Cortex of kidney (tissue), 1 donor: ENCODE measurements at places on chromosomes 12 and 14.

- no peak for DNase-seq
These were observed 269.1 kb downstream of the EMP1 start for GRCh38 chr12:13465635-13466034.

GRCh38 chr14:59510001-59510400 lies 25.7 kb downstream of the JKAMP start:
- no peak for DNase-seq

- no peak for DNase-seq
These were observed 8.7 kb upstream of the DDX47 start for GRCh38 chr12:12804432-12804886.

DNA sequence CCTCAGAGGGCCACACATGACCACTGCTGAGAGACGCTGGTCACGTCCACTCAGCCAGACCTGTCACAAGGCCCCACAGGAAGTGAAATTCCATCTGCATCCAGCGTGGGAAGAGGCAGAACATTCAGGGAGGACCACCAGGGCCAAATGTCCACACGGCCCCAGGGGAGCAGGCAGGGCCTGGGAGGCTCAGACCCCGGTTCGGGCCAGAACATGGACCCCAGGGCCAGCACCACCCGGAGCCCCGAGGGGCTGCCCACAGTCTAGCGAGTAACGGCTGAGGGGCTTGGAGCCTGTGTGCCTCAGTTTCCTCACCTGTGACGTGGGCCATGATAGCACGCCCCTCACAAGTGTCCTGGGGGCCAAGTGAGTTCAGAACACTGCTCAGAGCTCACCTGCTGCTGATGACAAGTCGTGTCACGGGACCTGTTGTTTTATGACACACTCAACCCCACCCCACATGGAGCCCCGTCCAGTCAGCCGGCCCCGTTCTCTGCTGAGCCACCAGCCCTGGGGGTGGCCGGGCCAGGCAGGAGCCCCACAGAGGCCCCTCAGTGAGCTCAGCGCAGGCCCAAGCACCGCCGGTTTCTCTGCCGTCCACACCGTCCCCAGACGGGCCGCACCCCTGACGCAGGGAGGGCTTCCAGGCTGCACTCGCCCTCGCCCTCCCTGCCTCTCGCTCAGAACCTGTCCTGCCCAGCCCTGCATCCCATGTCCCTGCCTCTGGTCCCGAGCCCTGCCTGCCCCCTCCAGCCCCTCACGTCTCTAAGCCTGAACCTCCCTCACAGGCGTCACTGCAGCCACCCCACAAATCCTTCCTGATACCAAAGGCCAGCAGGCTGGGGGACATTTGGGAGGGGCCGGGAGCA lies 79.5 kb upstream of the GALNT9 start:
- no peak for DNase-seq

DNA sequence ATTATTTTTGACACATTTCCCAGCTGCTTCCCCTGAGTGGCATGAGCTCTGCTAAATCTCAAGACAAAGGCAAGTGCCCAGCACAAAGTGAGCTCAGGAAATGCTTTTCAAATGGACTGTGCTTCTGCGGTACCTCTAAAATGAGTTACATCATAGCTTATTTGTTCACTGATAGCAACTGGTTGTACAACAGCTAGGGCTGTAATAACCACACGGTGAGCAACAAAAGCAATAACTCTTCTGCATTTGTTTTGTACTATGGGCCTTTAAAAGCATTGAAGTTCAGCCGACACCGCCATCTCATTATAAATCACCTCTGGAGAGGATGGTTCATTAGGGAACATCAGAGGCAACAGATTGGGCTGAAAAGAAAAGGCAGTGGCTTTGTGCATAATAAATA lies 475.0 kb downstream of the GLT1D1 start:
- no peak for DNase-seq

GRCh38 chr14:56100556-56100955 lies 17.7 kb upstream of the PELI2 start:
- DNase-seq, result no peak

DNA sequence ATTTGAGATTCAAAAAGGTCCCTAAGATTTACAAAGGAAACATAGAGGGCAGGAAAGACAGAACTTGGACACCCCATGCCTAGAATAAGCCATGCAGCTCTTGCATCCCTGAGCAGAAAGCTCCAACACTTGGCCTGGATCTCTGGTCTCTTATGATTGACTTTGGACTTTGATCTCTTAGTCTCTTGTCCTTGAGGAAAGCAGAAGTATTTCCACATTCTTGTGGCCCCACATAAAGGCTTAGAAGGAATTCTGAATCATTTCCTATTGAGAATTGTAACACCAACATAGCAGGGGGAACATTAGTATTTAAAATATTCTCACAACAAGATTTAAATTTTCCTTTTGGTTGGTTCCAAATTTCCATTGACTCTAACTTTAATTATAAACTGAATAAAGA lies 283.7 kb upstream of the PRKD1 start:
- no peak for DNase-seq

- DNase-seq, result no peak
These were observed 81.6 kb upstream of the FAR2 start for GRCh38 chr12:29067430-29067829.

GRCh38 chr14:95402578-95402977 lies 82.9 kb upstream of the CLMN start:
- no peak for DNase-seq

DNA sequence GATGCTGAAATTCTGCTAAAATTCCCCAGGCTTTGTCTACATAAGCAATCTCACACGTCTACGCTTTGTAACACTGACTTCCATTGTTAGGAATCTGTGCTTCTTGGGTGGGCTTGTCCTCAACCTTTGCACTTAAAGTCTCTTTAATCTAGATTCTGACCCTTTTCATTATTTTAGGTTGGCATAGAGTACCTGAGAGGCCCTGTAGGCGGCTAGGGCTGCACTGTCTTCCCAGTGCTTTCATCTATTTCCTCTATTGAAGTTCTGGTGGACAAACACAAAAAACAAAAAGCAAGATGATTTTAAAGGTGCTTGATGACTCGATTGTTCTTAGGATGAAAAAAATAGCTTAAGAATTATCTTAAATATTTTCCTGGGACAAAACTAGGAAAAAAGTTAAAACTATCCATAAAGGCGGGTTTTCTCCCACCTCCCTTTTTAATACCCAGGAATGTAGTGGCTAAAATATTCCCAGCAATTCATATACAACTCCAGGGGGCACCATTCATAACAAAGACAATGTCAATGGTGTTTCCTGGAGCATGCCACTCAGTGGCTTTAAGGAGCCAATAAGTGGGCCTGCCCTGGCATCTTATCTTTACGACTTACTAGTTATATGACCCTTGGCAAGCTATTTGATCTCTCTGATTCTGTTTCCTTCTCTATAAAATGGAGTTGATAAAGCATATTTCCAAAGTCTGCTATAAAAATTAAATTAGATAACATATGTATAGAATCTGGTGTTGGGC lies 197.5 kb downstream of the STXBP6 start:
- DNase-seq, result no peak

DNA sequence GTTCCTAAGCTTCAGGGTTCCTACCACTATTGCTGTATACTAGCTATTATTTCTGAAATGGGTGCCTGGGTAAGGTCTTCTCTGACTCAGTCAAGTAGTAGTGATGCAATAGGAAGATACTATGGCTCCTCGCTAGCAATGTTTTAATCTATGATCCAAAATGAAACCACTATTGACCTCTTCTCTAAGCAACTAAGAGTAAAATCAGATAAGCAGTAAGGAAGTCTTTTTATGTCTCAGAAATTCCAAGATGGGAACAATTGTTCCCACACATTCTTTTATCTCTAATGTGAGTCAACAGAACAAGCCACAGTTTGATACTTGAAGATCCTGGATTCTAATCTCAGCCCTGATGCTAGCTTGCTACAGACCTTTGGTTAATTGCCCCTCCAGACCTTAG lies 45.1 kb downstream of the AREL1 start:
- no peak for DNase-seq

- DNase-seq, result no peak
These were observed 269.7 kb downstream of the TTC6 start for GRCh38 chr14:37864861-37865718.

- DNase-seq, result no peak
These were observed 23.4 kb downstream of the KIF21A start for GRCh38 chr12:39419471-39419870.

- no peak for DNase-seq
These were observed 36.3 kb upstream of the NTF3 start for GRCh38 chr12:5395443-5396271.

GRCh38 chr12:3827301-3828000 lies 45.7 kb downstream of the PARP11 start:
- DNase-seq, result no peak

GRCh38 chr12:31362115-31362758 lies 36.3 kb upstream of the SINHCAF start:
- no peak for DNase-seq

DNA sequence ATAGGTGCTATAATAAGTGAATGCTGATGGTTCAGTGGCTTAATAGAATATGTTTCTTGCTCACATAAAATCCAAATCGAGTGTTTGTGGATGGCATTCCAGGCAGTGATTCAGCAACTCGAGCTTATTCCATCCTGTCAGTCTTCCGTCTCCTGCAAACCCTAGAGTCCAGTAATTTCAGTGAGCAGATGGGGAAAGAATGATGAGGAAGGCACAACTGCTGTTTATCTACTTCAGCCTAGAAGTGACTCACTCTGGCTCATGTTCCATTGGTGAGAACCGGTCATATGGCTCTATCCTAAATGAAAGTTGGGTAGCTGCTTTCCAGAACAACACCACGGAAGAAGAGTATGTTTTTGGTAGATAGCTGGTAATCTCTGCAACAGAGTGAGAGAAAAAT lies 421.8 kb upstream of the PDE3A start:
- no peak for DNase-seq

GRCh38 chr14:64930085-64930843 lies 12.3 kb downstream of the GPX2 start:
- no peak for DNase-seq

- no peak for DNase-seq
These were observed 8.1 kb downstream of the STAC3 start for GRCh38 chr12:57242691-57243454.

GRCh38 chr12:84497819-84498218 lies 414.8 kb downstream of the SLC6A15 start:
- DNase-seq, result no peak

DNA sequence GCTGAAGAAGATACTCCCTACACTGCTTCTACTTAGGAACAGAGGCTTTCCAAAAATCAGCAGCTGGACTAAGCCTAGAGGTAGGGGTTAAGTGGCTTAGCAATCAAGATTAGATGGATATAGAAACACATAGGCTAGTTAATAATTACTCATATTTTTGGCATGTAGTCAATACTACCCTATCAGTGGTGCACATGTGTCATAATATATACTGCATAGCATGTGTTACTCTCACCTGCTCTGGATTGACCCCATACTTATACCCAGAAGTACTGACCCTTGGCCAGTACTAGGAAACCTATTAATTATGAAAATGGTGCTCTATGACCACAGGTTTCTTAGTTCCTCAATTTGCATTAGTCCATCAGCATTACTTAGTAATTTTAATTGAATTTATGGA lies 528.4 kb upstream of the LMO3 start:
- DNase-seq, result no peak

- no peak for DNase-seq
These were observed 33.8 kb downstream of the MMAB start for GRCh38 chr12:109539508-109539907.

GRCh38 chr12:22477894-22478287 lies 66.5 kb downstream of the C2CD5 start:
- DNase-seq, result no peak

DNA sequence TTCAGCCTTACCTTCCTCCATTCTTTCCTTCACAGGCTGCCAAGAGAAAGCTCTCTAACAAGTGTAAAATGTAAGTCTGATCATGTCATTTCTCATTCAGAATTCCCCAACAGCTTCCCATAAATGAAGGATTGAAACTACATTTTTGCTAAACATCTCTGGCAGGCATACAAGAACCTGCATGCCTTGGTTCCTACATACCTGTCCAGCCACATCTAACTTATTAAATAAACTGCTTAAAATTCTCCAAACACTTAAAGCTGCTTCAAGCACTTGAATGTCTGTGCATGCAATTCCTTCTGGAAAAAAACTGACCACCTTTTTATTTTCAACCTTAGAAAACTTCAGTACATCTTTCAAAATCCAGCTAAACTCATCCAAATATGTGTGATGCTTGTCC lies 84.4 kb upstream of the DCN start:
- DNase-seq, result no peak

DNA sequence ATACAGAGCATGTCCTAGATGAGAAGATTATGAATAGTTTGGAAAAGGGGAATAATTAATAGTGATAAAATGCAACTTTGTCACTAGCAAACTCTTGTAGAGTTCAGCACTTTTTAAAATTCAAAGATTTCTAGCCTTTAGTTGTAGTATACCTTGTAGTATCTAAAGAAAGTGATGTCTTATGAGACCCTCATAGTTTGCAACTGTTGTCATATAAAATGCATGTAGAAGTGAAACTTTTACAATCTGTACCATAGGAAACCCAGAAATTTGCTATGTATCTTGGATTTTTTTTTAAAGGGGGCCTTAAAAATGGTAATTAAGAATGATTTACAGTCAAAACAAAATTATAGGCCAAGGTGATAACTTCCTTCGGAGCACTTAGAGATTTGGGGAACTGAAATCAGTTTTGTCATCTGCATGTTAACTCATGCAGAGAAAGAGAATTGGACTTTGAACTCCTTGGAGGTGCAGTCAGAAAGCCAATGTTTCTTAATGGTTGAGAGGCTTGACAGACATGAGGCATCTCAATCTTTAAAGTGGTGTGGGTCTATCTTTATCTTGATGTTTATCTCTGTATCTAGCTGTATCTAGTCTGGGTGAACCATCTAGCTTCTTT lies 1.3 kb downstream of the LRRK2 start:
- no peak for DNase-seq

DNA sequence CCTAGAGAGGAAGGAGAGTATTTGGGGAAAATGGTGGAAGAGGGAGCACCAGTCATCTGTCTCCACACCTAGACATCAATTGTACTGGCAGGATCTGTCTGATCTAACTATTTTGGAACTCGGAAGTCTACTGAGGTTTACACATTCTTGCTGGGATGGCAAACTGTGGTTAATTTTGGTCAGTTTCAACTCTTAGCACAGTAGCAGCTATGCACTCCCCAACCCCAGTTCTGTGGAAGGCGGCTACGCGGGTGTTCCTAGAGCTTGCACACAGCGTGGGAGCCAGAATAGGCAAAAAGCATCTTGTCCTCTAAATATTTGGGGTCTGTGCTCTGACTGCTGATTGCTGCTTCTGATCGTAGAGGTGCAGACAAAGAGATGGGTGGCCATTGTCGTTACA lies 33.8 kb downstream of the TECPR2 start:
- DNase-seq, result no peak

DNA sequence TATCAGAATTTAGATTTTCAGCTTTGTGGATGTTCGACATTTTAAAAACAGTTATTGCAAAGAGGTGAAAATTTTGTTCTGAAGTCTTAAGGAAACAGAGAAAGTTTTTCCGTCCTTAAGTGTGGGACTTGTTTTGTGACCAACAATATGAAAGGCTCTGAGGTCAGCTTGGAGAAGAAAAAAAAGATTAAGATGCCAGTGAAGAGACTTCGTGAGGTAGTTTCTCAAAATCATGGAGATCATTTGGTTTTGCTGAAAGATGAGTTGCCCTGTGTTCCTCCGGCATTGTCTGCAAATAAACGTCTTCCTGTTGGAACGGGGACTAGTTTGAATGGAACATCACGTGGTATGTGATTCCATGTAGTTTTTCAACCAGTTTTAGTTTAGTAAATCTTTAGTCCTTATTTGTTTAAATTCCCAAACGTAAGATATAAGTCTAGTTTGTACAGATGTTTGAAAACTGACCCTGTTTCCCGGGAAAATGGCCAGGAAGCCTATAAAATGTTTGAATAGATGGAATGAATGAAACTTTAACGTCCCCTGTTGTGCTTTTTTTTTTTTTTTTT lies 682 bp downstream of the KIAA0586 start:
- DNase-seq, result no peak
